ENCODE measurements at places on chromosomes 16 and 17.

- peak; percentile 45 for DNase-seq
Measured at GRCh38 chr16:89289428-89290395, 72.2 kb downstream of the ZNF778 start.

GRCh38 chr16:13552062-13552959 lies 367.6 kb upstream of the ERCC4 start:
- DNase-seq, result no peak

DNA sequence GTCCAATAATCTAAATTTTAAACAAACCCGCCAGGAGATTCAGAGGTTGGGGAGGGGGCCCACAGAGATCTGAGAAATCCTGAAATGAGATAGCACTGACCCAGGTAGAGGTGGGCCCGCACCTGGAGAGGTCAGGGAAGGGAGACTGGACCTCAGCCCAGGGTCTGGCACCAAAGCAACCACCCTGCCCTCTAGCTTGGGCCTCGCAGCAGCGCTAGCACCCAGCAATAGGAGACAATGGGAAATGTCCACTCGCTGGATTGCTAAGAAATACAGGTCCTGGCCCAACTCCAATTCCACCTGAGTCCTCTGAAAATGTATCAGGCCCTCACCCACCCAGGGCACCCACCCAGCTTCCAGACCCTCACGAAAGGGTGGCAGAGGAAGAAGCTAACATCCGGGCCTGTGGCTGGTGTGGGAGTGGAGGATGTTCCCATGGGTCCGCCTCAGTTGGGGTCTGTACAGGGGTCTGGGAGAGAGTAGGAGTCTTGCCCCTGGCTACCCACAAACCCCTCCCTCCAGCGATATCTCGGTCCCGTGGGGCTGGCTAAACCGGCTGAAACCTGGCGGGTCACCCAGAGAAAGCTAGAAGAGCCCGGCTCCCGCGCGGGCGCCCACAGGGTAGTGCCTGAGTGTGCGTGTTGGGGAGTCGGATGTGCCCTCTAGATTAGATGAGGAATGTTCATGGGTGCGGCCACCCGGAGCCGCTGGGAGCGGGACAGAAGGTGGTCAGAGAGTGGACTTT lies 1.1 kb downstream of the PLLP start:
- no peak for DNase-seq

GRCh38 chr17:67194134-67194533 lies 50.9 kb downstream of the HELZ start:
- peak; percentile 20 for DNase-seq

DNA sequence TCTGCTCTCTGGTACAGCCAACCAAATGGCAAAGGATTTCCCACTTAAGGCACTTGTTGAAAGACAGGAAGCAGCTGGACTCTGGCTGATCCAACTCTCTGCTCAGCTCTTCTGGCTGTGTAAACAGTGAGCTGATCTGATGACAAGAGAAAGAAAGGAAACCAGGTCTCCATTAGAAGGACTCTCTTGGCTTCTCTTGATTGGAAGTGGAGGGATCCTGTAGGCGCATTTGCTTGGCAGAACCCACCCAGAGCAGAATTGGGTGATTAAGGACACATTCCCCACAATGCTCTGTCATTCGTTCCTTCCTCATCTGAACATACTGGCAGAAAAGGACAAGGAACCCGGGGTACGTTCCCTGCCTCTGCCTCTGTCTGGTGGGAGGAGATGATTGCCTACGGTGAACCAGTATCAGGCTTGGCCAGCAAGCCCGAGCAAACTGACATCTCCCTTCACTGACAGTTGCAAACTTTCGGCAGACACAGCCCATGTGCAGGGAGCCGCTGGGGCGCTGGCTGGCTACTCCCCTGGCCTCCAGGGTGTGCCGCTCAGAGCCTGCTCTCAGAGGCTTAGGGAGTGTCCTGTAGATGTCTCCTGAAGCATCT lies 29.1 kb downstream of the LDHD start:
- DNase-seq, result no peak

DNA sequence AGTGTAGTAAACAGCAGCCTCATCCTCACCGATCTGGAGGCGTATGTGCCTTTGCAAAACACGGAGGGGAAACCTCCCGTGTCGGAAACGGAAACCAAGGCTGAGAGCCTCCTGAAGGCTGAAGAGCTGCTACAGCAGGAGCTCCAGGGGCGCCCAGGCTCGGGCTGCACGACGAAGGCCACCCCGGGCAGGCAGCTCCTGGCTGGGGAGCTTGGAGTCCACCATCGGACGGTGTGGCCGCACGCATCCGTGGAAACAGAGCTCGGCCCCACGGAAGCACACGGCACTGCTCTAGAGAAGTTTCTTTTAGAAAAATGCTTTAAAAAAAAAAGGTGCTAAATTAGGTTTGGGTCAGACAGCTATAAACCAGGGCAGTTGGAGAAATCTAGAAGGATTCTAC lies 71.5 kb downstream of the ZNF778 start:
- no peak for DNase-seq

DNA sequence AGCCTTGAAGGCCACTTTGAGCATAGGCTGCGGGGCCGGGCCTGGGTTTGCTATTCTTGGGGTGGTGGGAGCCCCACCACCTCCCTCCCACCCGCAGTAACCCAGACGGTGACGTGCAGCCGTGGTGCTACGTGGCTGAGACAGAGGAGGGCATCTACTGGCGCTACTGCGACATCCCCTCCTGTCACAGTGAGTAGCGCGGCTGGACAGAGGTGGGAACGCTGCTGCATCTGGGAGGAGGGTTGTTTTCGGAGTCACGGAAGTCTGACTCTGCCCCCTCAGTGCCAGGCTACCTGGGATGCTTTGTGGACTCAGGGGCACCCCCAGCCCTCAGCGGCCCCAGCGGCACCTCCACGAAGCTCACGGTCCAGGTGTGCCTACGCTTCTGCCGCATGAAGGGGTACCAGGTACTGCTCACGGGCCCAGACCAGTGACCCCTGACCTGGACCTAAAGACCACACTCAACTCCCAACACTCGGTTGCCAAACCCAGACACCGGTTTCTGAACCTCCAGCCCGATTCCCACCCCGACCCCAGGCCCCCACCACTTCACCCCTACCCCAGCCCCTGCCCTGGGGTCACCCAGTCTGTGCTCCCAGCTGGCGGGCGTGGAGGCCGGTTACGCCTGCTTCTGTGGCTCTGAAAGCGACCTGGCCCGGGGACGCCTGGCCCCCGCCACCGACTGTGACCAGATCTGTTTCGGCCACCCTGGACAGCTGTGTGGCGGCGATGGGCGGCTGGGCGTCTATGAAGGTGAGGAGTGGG lies 2.1 kb downstream of the KREMEN2 start:
- DNase-seq, result no peak

- DNase-seq, result no peak
Measured at GRCh38 chr16:69363281-69363717, 11.7 kb upstream of the TMED6 start.

DNA sequence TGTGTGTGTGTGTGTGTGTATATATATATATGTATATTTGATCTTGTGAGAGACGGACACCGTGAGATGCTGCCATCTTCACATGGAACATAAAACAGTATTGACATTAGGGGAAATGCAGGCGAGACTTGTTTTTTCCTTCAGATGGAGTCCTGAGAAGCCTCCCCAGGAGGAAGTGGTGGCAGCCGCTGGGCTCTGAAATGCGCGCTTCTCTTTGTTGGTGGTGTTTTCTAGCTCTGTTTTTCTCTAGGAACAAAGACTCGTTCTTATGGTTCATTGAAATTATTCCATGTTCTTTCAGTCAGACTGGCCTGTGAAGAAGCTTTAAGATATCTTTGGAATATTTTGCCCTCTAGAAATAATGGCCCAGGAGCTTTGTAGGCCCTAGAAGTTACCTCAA lies 32.9 kb downstream of the SNX29 start:
- DNase-seq, result no peak

GRCh38 chr16:80480664-80481063 lies 60.1 kb upstream of the DYNLRB2 start:
- DNase-seq, result peak; percentile 10

- no peak for DNase-seq
Measured at GRCh38 chr17:21505819-21506815, 130.0 kb downstream of the KCNJ12 start.

DNA sequence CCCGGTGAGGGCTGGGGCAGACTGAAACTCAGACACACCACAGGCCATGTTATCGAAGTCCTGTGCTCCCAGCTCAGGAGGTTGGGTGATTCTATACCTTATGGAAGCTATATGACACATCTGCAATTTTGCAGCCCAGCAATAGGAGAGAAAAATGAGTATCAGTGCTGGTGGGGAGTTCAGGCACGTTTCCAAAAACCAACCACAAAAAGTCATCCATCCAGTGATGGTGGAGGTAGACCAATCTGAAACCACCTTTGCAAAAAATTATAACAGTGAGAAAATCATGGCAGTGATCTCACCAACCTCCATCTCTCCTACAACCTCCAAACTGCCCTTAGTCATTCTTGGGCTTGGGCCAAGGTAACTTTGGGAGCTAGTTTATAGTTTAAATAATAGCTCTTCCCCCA lies 327.9 kb downstream of the SLC39A11 start:
- DNase-seq, result peak; percentile 23

- DNase-seq, result no peak
Measured at GRCh38 chr16:6749698-6750097, 582.9 kb upstream of the RBFOX1 start.

- DNase-seq, result no peak
Measured at GRCh38 chr17:80681215-80681614, 136.6 kb downstream of the RPTOR start.

DNA sequence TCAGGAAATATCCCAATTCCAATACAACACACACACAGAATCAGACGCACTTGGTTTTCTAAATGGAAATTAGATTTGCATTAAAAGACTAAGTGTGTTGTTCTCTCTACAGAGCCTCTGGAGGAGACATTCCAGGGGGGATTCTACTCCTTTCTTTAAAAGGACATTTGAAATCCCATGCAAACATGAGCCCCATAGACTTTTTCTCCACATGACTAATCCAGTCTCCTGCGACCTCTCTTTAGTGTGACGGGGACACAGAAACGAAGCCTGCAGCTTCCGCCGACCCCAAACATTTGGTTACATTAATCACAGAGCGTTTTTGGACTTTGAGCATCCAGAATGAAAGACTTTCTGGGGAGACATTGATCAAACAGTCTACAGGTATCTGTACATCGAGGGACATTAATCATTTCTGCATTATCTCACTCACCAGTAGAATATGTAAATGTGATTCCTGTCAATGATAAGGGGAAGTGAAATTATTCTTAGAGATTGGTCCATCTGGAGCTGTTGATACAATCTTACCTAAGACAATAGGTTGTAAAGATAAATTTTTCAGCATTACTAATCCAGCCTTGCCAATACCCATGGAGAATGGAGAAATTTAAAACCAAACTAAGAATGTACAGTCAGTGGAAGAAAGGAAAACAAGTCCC lies 103.4 kb upstream of the IRX3 start:
- DNase-seq, result no peak

GRCh38 chr17:13429201-13429600 lies 172.5 kb downstream of the HS3ST3A1 start:
- peak; percentile 96 for DNase-seq

DNA sequence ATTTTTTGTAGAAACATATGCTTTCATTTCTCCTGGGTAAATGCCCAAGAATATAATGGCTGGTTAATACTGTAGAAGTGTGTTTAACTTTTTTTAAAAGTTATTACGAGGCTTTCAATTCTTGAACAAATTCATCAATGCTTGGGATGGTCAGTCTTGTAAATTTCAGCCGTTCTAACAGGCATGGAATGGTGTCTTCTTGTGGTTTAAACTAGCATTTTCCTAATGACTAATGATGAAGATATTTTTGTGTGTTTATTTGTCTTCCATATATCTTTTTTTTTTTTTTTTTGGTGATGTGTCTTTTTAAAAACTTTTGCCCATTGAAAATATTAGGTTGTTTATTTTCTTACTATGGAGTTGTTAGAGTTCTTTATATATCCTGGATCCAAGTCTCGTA lies 67.1 kb downstream of the MGAT5B start:
- peak; percentile 66 for DNase-seq

DNA sequence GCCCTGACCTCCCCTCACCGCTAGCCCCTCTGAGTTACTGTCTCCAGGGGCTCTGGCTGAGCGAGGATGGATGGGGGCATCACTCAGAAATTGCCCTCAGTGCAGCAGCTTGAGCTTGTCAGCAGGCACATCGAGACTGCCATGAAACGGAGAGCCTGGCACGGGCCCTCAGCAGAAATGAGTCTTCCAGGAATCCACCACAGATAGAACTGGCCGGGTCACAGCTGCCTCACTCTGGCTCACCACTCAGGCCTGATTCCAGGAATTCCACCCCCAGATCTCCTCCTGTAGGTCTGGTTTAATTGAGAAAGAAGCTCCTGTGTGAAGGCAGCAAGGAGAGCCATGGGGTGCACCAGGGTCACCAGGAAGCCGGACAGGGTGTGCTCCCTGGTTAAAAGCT lies 85.5 kb downstream of the GSG1L start:
- DNase-seq, result peak; percentile 7
